ENCODE measurements at places on chromosomes 7 and 10.

DNA sequence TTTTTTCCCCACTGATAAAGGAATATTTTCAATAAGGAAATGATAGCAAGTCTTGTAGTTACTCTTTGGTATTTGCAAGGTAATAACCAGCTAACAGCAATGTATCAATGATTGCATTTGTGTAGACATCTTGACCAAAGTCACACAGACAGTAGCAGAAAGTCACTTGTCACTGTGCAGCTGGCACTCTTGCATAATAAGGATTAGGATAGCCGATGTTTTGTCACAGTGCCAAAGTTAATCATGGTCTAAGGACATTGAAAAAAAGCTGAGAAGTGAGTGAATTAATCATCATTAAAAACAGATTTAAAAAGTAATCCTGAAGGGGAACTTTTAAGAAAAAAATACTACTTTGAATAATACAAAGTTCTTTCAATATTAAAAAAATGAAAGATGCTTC, 834.3 kb upstream of the C7orf33 start:
- DNase-seq = no peak

- no peak for DNase-seq
These were observed 185.7 kb upstream of the GHITM start for GRCh38 chr10:83953589-83953988.

DNA sequence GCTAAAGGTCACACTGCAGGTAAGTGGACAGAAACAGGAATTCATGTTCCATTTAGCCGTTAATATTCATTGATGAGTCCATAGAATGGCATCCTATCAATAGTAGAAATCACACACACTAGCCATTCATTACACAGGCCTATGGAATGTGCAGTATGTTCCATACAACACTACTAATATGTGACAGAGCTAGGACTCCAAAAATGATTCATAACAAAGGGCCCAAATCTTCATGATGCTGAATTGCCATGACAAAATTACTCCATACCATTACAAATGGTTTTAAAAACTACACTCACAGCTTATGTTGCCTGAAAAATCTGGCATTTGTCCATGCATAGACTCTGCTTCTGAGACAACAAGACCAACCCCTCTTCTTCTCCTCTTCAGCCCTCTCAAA, 549.1 kb downstream of the XPNPEP1 start:
- no peak for DNase-seq

GRCh38 chr7:91080351-91080750, 183.9 kb upstream of the FZD1 start:
- no peak for DNase-seq

- no peak for DNase-seq
These were observed 78.5 kb downstream of the CDK14 start for GRCh38 chr7:90674625-90675024.

DNA sequence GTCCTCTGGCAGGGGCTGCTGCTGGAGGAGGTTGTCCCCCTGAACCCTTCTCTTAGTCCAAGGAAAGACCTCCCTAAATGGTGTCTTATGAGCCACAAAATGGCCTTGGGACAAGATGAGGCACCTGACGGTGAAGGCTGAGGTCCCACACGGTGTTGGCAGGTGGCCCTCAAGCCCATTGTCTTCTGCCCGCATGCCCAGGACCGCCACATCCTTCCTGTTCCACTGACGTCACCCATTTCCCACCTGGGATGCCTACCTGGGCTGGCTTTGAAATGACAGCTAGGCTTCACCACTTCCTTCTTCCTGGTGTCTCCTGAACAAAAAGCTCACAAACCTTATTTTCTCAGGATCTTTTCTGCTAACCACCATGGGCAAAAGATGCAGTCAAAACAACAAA, 2.1 kb upstream of the DMBT1 start:
- DNase-seq = no peak

- no peak for DNase-seq
These were observed 20.9 kb upstream of the PRKAR2B start for GRCh38 chr7:107023522-107024151.

GRCh38 chr7:1746491-1746975, 76.5 kb downstream of the ELFN1 start:
- DNase-seq = no peak

DNA sequence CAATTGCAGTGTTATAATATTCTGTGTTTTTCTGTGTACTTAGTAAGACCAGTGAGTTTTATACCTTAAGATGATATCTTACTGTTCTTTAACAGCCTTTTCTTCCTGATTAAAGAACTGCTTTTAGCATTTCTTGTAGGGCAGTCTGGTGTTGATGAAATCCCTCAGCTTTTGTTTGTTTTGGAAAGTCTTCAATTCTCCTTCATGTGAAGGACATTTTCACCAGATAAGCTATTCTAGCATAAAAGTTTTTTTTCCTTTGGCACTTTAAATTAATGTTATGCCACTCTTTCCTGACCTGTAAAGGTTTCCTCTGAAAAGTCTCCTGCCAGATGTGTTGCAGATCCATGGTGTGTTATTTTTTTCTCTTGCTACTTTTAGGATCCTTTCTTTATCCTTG, 1059.8 kb downstream of the LRMDA start:
- DNase-seq = no peak

GRCh38 chr10:105284476-105285215, 643.6 kb downstream of the SORCS3 start:
- no peak for DNase-seq

GRCh38 chr7:87785368-87785995, 90.7 kb downstream of the SLC25A40 start:
- DNase-seq = no peak

- no peak for DNase-seq
These were observed 430.9 kb downstream of the SORCS3 start for GRCh38 chr10:105071980-105072379.

Measured in stimulated activated CD4-positive, alpha-beta T cell treated with anti-CD3 and anti-CD28 coated beads, Interleukin-1b, Interleukin-23, amount 100 ng/mL, for 4 hours (primary cell).